ENCODE measurements at places on chromosomes 16 and 17. TPM values are rescaled to one million over a fixed set of nuclear protein-coding genes. Genes with fewer than 3 reads are reported as not detected.

- H3K4me3 ChIP-seq, result no peak overlapping the region
- no peak overlapping the region for H3K27ac ChIP-seq
- H3K27me3 ChIP-seq, result no peaks in the 10 kb centered on the region
- H3K36me3 ChIP-seq, result no peaks in the 10 kb centered on the region
- H3K4me1 ChIP-seq, result peaks cover 8% of the 10 kb centered on the region
Observed at GRCh38 chr16:9135797-9136196, 44.4 kb downstream of the HAPSTR1 start.

GRCh38 chr17:29617125-29617480, 5.6 kb downstream of the CORO6 start:
- H3K4me1 ChIP-seq, result peaks cover 83% of the 10 kb centered on the region
- H3K27me3 ChIP-seq, result no peaks in the 10 kb centered on the region
- peak overlapping the region; percentile 32 for H3K4me3 ChIP-seq
- DNase-seq, result peak; percentile 65
- peak overlapping the region; percentile 99 for H3K27ac ChIP-seq

DNA sequence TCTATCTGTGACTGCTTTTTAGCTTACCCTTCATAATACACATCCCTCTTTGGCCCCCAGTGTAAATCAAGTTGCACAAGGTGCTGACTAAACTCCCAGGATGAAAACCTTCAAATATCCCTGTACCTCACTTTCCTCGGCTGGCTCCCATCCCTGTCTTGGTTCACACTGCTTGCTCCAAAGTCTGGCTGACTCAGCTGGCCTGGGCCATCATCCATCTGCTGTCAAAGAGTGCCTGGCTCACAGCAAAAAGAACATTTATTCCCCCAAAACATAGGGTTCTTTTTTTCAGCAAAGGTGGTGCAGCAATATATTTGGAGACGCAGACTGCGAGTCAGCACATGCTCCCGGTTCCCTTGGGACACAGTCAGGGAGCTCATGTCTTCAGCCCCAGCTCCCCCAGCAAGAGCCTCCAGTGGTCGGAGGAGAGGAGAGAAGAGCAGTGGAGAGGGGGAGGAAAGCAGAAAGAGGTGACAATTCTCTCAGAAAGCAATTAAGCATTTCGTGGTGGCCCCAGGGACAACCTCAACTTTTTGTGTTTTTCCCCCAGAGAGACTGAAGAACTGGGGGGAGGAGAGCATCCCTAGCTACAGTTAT, 26.1 kb downstream of the GPR142 start:
- H3K4me3 ChIP-seq, result no peak overlapping the region
- H3K36me3 ChIP-seq, result no peaks in the 10 kb centered on the region
- peak; percentile 51 for DNase-seq
- H3K27ac ChIP-seq, result peak overlapping the region; percentile 88
- peaks cover 47% of the 10 kb centered on the region for H3K4me1 ChIP-seq
- H3K27me3 ChIP-seq, result no peaks in the 10 kb centered on the region

- H3K27ac ChIP-seq, result peak overlapping the region; percentile 90
- no peak for DNase-seq
- H3K4me1 ChIP-seq, result peaks cover 49% of the 10 kb centered on the region
- no peaks in the 10 kb centered on the region for H3K36me3 ChIP-seq
- H3K27me3 ChIP-seq, result no peaks in the 10 kb centered on the region
Observed at GRCh38 chr17:76527430-76528111, 9.9 kb downstream of the CYGB start.

DNA sequence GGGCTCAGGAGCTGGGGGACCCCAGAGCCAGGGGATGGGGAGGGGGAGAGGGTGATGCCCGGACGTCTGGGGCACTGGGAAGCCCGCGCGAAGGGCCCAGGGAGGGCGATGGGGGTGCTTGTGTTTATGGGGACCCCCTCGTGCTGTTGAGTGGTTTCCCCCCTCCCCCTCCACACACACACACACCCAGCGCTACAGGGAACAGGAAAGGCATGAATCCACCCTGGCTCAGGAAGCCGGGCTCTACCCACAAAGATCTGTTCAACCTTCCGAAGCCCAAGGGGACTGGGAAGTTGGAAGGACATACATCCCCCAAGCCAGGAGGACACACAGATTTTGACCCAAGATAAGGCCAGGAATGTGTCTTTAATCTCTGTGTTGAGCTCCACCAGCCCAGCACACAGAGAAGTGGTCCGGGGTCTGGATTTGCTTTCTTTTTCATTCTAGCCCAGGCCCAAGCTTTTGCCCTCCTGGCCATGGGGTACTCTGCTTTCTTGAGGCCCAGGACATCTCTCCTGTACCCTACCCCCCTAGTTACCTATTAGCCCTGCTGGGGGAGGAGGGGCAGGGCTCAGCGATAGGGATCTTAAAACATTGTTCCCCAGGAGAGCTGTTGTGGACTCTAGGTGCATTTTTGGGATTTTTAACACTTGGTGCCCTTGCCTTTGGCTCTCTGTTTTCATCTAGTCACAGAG, 1.2 kb downstream of the UBALD2 start:
- peaks cover 68% of the 10 kb centered on the region for H3K4me1 ChIP-seq
- no peaks in the 10 kb centered on the region for H3K36me3 ChIP-seq

DNA sequence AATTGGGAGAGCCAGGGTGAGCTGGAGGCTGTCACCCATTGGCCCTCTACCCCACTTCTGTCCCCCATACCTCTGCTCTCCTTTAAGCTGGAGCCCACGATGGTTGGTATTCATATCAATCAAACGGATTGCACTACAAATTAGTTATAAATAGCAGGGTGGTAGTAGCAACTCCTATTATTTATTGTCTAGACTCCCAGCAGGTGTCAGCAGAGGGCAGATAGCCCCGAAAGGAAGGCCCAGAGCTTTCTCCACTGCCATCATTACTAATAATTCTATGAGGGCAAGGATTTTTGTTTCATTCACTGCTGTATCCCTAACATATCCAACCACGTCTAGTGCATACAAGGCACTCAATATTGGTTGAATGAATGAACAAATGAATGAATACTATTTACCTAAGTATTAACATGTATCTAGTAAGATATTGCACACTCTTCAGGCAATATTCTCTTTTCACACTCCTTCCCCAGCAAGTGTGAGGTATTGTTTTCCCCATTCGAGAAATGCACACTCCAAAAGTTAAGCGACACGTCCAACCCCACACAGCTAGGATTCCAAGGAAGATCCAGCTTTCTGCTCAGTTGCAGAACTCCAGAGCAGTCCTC, 6.3 kb downstream of the C17orf50 start:
- H3K27ac ChIP-seq, result no peak overlapping the region
- H3K4me1 ChIP-seq, result peaks cover 5% of the 10 kb centered on the region
- no peak for DNase-seq

DNA sequence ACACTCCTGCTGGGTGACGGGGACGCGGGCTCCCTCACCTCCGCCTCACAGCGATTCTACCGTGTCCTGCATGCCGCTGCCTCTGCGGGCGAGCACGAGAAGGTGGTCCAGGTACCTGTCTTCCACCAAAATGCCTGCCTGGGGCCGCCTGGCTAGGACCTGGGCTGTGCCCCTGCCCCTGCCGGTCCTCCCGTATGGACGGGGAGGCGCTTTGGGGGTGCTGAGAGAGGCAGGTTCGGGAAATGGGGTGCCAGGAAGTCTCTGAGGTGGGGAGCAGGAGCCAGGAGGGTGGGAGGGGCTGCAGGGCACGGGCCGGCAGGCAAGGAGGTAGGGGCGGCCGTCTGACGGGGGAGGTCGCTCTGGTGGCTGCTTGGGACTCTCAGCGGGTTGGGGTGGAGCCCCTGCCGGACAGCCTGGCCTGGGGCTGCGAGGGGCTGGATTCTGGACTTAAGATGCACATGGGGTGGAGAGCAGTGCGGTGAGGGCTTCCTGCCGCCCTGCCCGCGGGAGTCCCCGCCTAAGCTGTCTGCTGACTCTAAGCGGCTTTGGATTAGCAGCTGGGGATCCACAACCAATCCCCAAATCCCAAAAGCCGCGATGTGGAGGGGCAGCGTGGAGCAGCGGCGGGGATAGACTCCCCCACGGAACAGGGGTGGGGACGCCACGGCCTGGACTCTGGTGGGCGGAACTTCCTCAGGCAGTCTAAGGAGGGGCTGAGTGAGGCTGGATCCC, 5.8 kb downstream of the CHTF18 start:
- H3K36me3 ChIP-seq, result no peaks in the 10 kb centered on the region
- peaks cover under 1% of the 10 kb centered on the region for H3K4me1 ChIP-seq
- H3K27me3 ChIP-seq, result peaks cover 23% of the 10 kb centered on the region
- no peak overlapping the region for H3K27ac ChIP-seq
- no peak for DNase-seq
- no peak overlapping the region for H3K4me3 ChIP-seq

GRCh38 chr16:24352746-24353145, 96.6 kb downstream of the CACNG3 start:
- H3K4me1 ChIP-seq, result no peaks in the 10 kb centered on the region
- DNase-seq, result no peak
- no peak overlapping the region for H3K27ac ChIP-seq
- no peak overlapping the region for H3K4me3 ChIP-seq
- H3K27me3 ChIP-seq, result no peaks in the 10 kb centered on the region

- no peaks in the 10 kb centered on the region for H3K4me1 ChIP-seq
- no peaks in the 10 kb centered on the region for H3K27me3 ChIP-seq
- no peak overlapping the region for H3K4me3 ChIP-seq
Observed at GRCh38 chr16:85935974-85936760, 37.2 kb downstream of the IRF8 start.

DNA sequence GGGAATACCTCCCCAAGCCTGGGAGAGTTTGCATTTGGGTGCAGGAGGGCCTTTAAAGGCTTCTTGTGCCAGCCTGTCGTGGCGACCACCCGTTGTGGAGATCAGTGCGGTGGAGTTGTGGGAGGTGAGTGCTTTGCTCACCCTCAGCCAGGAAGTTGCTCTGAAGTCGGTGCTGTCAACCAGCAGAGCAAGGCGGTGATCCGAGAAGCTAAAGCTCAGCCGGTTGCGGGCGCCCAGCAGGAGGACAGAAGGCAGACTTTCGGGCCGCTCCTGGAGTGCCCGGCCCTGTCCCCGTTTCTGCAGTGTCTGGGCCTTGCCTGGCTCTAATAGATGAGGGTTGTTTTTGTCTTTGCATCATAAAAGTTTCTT, 1.4 kb downstream of the UBE2I start:
- peaks cover 30% of the 10 kb centered on the region for H3K4me1 ChIP-seq
- H3K27ac ChIP-seq, result peak overlapping the region; percentile 77
- H3K36me3 ChIP-seq, result no peaks in the 10 kb centered on the region
- H3K4me3 ChIP-seq, result peak overlapping the region; percentile 95

DNA sequence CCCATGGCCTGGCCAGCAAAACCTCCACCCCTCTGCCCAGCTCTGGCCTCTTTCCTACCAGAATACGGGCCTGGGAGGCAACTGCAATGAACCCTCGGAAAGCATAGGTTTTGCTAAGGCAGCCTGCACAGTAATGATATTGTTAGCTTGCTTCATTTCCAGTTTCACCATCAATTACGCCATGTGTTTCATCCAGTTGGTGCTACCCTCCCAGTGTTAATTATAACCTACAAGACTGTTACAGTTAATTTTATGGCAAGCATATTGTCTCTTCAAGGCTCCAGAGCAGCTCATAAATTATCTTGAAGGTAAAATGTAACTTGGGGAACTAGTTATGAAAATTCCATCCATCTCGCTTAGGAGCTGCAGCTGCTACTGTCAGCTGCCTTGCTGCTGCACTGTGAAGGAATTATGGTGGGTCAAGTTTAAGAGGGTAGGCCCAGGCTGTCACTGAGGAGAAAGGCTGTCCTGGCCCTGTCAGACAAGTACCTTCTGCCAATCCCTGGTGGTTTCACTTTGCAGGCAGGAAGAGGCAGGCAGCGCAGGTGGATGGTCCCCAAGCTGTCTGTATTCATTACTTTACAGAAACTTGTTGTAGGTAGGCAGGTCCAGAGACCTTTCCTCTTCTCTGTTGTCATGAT, 242.9 kb downstream of the FTO start:
- H3K27me3 ChIP-seq, result no peaks in the 10 kb centered on the region
- H3K4me1 ChIP-seq, result peaks cover 7% of the 10 kb centered on the region
- no peaks in the 10 kb centered on the region for H3K36me3 ChIP-seq
- H3K4me3 ChIP-seq, result no peak overlapping the region
- peak overlapping the region; percentile 29 for H3K27ac ChIP-seq
- no peak for DNase-seq

- H3K36me3 ChIP-seq, result no peaks in the 10 kb centered on the region
- no peaks in the 10 kb centered on the region for H3K27me3 ChIP-seq
- DNase-seq, result peak; percentile 24
Observed at GRCh38 chr16:85912211-85912974, 13.4 kb downstream of the IRF8 start.

- H3K4me1 ChIP-seq, result peaks cover 17% of the 10 kb centered on the region
- H3K4me3 ChIP-seq, result no peak overlapping the region
- no peaks in the 10 kb centered on the region for H3K27me3 ChIP-seq
- H3K27ac ChIP-seq, result no peak overlapping the region
- DNase-seq, result no peak
Observed at GRCh38 chr16:85495823-85496538, 117.1 kb upstream of the GSE1 start.

DNA sequence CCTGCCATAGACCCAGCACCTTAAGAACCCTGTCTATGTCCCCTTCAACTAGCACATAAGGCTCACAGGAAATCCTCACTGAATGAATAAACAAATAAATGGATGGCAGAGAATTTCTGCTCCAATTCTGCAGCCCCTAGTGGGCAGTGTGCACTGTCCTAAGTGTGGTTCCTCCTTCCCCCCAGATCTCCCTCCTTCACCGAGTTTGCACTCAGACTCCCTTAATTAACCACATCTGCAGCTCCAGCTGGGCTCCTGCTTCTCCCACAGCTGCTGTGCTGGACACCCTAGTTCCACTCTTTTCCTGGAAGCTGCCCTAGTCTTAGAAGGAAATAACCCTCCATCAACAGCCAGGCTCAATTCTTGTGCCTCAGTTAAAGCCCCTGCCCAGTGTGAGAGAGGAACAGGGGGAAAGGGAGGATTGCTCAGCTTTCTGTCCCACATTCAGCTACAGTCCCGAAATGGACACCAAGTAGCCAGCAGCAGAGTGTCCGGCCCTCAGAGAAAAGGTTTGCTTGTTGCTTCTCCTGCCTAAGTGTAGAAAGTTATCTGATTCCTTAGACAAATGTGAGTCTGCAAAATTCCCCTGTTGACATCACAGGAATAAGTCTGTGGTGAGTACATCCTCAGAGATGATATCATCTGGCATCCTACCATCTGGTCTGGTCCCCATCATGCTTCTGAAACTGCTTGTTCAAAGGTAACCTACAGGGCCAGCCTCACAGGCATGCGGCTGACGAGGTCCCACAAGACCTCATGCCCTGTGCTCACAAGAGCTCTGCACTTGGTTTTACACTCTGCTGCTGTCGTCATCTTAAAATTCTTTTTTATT, 12.3 kb downstream of the LRRC3C start:
- no peaks in the 10 kb centered on the region for H3K36me3 ChIP-seq
- H3K27ac ChIP-seq, result no peak overlapping the region
- H3K4me3 ChIP-seq, result no peak overlapping the region
- no peaks in the 10 kb centered on the region for H3K27me3 ChIP-seq

- DNase-seq, result peak; percentile 89
- peak overlapping the region; percentile 72 for H3K27ac ChIP-seq
- H3K36me3 ChIP-seq, result no peaks in the 10 kb centered on the region
- H3K27me3 ChIP-seq, result no peaks in the 10 kb centered on the region
- no peak overlapping the region for H3K4me3 ChIP-seq
- H3K4me1 ChIP-seq, result peaks cover 48% of the 10 kb centered on the region
Observed at GRCh38 chr17:49739641-49740271, 24.2 kb downstream of the FAM117A start.

PRSS33 gene
- not detected for total RNA-seq

ZNF423 gene
- 12.7 TPM for total RNA-seq

ESRP2 gene
- total RNA-seq, result not detected

TRPV3 gene
- total RNA-seq, result 3.8 TPM

SLC35G3 gene
- total RNA-seq, result not detected
